ENCODE measurements at places on chromosomes 1 and 21. TPM values are rescaled to one million over a fixed set of nuclear protein-coding genes. Genes with fewer than 3 reads are reported as not detected.
A peak's percentile ranks its signal among the peaks of the same experiment; 100 is the strongest.

DNA sequence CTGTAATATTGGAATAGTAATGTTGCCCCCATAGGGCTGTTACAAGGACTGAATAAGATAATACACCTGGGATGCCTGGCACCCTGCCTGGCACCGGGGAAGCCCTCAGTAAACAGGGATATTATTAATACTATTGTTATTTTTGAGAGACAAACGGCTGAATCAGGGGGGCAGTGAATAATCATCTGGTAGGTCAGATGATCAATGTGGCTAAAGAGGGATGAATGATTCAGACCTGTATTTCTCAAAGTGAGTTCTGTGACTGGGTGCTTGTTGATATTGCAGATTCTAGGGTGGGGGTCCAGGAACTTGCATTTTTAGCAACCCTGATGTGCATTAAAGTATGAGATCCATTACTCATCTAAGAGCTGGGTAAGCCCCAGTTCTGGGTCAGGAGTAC lies 46.2 kb upstream of the BCL10 start:
- no peak for DNase-seq

GRCh38 chr21:26490771-26491170 lies 82.3 kb downstream of the CYYR1 start:
- DNase-seq: no peak

- DNase-seq: no peak
Measured at GRCh38 chr1:227451954-227452353, 111.4 kb upstream of the ZNF678 start.

- no peak for DNase-seq
Measured at GRCh38 chr1:75712306-75712705, 12.2 kb upstream of the ACADM start.

- DNase-seq: peak; percentile 99
Measured at GRCh38 chr1:18902523-18903290, at the start of gene ALDH4A1. Gene ALDH4A1, minus strand, starts transcription at chr1:18902555. Its CDS starts 32 bp downstream, at chr1:18902523.

Gene CCDC27
- total RNA-seq: not detected

Gene GRIK3
- under 0.01 TPM for total RNA-seq

Gene PLA2G2A
- total RNA-seq: 342 TPM

Gene ASCL5
- total RNA-seq: not detected

Gene RHD
- total RNA-seq: not detected

Gene IGSF5
- total RNA-seq: 0.98 TPM

Gene GUK1
- 413 TPM for total RNA-seq

Data from breast epithelium (tissue), 4 donors.